ENCODE measurements at places on chromosomes 3 and 15.

GRCh38 chr3:104005815-104006214, 1360.9 kb upstream of the ALCAM start:
- no peak for DNase-seq

DNA sequence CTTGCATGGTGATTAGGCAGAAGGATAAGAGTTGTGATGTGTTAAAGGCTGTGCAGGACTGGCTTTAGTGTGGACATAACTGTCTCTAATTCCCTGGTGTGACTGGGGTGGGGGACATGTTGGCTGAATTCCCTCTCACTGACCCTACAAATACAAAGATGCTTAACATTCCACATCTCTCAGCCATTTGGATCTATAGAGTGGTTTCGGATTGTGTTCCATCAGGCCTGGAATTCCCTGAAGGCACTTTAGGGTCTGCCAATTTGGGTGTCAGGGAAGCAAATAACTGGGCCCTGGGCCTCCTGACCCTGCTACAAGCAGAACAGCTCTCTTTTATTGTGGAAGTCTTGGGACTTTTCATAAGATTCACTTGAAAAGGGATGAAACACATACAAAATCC, 56.2 kb downstream of the ARHGEF26 start:
- DNase-seq: no peak

GRCh38 chr15:90063770-90064247, 38.5 kb downstream of the IDH2 start:
- peak; percentile 33 for DNase-seq

- no peak for DNase-seq
Measured at GRCh38 chr3:123167686-123168085, 34.1 kb upstream of the SEC22A start.

GRCh38 chr3:157618075-157618760, 115.0 kb upstream of the VEPH1 start:
- DNase-seq: peak; percentile 14

DNA sequence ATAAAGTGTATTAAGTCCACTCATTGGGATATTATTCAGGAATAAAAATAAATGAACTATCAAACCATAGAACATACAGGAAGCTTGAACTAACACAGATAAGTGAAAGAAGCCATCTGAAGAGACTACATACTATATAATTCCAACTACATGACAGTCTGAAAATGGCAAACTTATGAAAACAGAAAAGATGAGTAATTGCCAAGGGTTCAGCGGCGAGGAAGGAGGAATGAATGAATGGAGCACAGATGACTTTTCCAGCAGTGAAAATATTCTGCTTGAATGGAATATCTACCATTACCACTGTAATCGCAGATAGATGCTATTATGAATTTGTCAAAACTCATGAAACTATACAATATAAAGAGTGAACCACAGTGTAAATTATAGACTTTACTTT, 79.7 kb downstream of the PEAK1 start:
- no peak for DNase-seq

DNA sequence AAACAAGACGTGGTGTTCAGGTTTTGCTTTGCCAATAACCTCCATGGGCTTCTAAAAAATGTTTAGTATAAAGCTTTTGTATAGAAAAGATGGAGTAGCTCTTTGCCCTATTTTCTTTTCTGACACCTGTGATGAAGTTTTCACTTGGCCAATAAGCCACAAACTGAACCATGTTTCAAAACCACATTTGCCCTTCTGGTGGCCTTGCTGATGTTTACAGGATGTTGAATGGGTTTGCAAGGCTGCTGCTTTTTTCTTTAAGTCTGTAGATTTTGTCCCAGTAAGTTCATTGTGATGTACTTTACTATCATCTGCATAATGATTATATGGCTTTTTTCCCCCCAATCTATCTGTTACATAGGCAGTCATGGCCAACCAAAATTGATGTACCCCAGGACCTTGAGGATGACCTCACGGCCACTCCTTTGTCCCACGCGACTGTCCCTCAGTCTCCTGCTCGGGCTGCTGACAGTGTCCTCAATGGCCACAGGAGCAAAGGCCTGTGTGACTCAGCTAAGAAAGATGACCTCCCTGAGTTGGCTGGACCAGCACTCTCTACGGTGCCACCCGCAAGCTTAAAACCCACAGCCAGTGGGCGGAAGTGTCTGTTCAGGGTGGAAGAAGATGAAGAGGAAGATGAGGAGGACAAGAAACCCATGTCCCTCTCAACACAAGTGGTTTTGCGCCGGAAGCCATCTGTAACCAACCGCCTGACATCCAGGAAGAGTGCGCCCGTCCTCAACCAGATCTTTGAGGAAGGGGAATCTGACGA, 60.8 kb downstream of the SNRK start:
- peak; percentile 51 for DNase-seq

DNA sequence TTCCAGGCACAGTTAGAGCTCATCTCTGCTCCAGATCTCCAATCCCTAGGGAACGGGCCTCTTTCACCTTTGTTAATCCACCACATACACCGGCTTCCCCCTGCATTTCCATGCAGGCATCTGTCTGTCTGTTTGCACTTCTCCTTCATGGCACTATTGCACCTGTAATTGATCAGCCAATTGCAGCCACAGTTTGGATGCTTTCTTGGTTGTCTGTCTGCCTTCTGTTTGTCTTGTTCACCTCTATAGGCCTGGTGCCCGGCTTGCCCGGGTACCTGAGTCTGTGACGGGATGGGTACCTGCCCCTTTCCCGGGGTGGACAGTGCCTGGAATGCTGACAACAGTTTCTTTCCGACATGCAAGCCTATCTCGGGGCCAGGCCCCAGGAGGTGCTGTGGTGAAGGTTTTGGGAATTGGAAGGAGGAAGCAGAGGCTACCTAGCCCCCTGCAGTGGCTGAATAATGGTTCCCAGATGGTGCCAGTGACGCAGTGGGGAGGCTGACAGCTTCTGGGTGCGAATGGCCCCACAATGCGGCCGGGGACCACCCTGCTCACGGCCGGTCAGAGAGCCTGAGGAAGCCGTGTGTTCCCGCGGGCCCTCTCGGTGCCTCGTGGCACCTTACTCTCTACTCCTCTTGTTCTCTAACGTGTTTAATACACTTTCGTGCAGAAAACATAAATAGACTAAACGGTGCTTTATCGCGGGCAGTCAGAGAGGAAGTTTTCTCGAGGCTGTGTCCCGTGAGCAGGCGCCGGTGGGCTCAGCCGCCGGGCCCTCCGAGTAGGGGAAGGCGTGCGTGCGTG, 31.3 kb upstream of the RAB6B start:
- DNase-seq: no peak

DNA sequence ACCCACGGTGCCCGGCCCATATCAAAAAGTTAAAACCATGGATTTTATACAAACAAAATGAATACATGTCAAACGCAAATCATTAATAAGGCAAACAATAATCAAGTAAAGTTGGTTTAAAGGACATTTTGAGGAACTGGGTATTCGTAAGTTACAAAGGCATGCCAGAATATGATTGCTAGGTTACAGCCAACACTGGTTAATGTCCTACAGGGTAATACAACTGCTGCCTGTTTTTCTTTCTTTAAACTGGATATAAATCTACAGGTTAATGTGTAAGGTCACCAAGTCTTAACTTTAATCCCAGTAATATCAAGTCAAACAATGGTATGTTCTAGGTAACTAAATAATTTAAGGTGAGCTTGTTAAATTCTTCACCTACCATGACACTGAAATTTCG, 166.1 kb downstream of the PTPRG start:
- no peak for DNase-seq
